ENCODE measurements at places on chromosomes 3 and 15.

GRCh38 chr3:32056559-32057290 lies 49.7 kb upstream of the GPD1L start:
- DNase-seq = no peak

GRCh38 chr3:139552632-139553365 lies 13.3 kb upstream of the RBP1 start:
- DNase-seq = no peak

DNA sequence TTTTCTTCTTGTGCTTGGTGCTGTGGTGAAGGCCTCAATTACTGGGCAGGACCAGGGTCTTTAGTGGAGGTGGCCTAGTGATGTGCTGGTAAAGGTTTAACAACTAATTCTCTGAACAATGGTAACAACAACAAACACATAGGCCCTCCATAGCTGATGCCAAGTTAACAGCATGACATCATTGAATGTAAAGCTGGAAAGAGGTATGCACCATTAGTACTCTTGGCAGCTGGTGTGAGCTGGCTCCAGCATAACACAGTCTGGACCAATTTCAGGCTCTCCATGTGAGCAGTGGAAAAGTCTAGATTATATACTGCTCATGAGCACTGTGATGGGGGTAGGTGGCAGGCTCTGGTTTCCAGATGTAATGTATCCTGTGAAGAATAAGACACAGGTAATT lies 61.8 kb downstream of the SLC7A14 start:
- DNase-seq = no peak

DNA sequence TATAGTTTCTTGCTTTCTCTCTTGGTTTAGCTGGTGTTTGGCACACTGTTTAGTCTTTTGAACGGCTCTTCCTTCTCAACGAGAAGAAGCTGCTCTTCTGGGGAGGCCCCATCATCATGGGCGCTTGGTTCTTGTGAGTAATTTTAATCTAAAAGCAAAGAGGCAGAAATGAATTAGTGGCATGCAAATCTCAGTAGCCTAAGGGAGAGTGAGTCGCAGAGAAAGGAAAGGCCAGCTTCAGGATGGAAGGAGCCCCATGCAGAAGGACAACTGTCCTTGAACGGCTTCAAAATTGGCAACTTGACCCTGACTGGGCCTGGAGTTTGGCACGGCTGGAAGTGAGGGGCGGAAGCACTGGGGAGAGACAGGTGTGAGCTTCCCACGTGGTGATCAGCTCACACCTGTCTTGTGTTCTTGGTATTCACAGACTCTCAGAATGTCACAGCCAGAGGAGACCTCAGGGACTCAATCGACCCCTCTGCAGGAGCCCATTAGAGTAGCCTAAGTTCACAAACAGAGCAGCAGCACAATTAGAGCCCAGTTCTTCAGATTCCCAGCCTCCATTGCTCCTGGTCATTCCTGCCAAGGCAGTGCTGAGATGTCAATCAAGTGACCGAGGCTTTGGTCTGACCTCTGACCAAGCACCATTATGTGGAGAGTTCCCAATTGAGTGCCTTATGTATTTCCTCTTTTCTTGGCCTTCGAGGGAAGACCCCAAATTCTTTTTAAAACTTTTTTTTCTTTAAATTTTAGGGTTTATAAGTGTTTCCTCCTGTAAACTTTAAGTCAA lies 41.3 kb upstream of the ETV5 start:
- no peak for DNase-seq

GRCh38 chr15:83250781-83251180 lies 33.7 kb downstream of the BNC1 start:
- DNase-seq = no peak

DNA sequence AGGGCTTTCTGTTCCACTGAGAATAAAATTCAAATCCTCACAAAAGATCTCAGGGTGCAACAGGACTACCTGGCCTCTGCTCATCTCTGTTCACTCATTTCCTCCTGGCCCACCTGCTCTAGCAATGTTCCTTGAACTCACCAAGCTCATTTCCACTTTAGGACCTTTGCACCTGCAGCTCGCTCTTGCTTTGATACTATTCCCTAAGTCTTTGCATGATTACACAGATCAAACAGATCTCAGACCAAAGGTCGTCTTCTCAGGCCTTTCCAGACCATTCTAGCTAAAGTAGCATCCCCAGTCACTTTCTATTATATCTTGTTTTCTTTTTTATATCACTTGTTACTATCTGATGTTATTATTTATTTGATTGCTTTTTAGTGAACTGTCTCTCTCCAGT lies 54.7 kb downstream of the B3GNT5 start:
- DNase-seq = no peak

GRCh38 chr3:184352149-184352785 lies 9.1 kb downstream of the CLCN2 start:
- DNase-seq = no peak

DNA sequence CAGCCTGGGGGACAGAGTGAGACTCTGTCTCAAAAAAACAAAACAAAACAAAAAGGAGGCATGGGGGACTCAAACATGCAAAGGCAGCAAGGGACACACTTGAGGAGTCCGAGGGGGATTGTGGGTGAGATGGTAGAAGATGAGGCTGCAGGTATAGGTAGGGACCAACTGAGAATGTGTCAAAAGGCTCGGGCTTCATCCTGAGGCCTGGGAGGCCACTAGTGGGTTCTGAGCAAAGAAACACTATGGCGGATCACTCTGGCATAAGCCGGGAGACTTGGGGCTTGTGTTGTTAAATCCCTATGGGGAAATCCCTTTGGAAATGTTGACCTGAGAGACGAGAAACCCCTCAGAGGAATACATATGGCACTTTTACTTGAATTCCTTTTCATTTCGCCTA lies 21.2 kb downstream of the ZNF710 start:
- DNase-seq = no peak

DNA sequence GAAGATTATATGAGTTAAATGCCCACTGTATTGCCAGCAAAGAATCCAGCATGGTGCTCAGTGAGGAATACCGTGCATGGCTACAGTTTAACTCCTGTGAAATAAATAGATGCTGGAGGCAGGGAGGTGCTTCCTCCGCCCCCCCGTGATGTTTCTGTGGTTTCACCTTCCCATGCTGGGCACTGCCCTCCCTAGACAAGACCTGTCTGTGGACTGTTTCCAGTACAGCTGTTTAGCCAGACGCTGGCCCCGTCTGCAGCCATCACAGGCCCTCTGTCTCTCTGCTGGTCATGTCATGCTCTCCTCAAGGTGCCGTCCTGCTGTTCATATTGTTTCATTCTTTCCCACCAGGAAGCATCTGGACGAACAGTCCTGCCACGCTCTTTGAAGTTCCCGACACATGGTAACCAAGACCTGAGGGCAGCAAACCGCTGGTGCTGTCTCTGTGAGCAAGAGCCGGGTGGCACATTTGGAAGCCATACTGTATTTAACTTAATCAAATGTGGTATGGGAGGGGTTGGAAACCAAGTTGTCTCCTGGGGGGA lies 31.4 kb downstream of the GOLGA8S start:
- no peak for DNase-seq

DNA sequence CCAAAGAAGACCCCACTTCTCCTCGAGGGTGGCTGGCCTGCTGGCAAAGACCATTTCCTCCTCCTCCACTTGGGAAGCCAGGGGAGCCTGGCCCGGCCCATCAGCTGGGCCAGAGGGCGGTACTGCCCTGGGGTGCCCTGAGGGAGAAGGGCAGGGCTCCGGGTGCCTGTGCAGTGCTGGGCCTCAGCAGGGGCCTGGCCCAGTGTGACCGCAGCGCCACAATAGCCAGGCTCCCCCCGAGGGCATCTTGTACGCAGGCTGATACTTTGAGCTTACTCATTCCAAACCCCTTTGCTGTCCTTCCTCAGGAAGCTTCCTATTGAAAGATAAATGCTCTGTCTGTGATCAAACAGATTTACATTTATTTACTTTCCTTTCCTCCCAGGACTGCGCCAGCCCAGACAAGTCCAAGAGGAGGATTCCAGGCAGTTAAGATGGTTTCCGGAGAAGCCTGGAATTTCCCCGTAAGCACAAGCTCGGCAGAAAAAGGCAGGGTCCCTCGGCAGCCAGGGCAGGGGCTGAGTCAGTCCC lies 240.1 kb downstream of the XXYLT1 start:
- no peak for DNase-seq

DNA sequence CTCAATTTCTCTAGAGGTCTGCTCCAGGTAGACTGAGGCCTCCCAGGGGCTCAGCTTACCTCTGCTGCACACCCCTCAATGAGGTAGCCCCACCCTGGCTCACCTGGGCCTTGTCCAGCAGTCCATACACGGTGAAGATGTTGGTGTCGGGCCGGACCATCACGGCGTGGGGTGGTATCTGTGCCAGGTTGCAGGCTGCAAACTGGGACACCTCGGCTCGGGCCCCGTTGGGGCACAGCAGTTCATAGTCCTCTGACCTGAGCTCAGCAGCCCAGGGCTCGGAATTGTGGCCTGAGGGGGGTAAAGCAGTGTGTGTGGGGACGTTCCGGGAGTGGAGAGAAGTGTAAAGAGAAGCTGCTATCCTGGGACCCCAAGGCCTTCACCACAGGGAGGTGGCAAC lies 23.2 kb downstream of the MELTF start:
- DNase-seq = no peak

GRCh38 chr15:33722005-33722672 lies 246.2 kb upstream of the CHRM5 start:
- DNase-seq = no peak

DNA sequence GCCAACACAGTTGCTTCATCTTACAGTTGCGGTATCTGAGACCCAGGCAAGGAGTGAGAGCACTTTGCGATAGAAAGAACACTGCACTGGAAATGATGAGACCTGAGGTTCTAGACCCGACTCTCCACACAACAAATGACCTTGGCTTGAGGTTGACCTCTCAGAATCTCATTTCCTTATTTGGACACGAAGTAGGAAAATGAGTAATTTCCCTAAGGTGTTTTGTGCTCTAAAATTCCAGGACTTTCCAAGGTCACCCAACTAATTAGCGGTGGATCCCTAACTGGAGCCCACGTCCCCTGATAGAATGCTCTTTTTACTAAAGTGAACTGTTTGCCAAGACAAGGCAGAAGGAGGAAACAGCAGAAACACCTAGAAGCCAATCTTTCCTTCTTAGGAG lies 26.7 kb upstream of the FBN1 start:
- DNase-seq = no peak

DNA sequence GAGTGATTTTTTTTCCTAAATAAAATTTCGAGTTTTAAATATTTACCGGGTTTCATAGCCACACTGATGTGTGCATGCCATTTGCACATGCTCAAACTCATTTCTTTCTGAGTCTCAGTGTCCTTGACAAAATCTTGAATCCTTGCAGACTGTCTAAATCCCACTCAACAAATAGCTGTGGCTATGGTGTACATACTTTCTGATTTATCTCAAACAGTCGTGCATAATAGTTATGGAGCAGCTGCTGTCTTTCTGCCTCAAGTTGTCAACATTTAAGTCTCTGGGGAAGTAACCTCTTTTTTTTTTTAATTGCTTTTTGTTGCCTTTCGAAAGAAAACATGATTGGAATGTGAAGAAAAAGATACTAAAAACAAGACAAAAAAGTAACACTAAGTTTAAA lies 52.8 kb upstream of the UTS2B start:
- DNase-seq = no peak

GRCh38 chr3:42595682-42596081 lies 4.8 kb upstream of the NKTR start:
- no peak for DNase-seq

DNA sequence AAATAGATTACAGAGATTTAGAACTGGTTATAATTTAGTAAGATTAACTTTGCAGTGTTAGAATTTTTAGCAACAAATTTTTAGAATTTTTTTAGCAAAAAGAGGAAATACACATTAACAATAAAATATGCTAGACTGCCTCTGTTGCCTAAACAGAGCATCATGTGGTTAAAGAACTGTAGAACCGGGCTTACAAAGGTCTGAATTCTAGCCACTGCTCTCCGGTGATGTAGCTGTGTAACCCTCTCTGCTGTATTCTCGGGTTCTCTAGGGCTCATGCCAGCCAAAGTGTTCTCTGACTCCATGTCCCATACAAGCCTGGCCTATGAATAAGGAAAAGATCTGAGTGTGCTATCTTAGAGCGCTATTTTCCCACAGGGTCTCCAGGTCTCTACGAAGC lies 2.9 kb upstream of the P2RY12 start:
- no peak for DNase-seq

- DNase-seq = no peak
Measured at GRCh38 chr3:182524711-182525401, 268.4 kb upstream of the ATP11B start.

DNA sequence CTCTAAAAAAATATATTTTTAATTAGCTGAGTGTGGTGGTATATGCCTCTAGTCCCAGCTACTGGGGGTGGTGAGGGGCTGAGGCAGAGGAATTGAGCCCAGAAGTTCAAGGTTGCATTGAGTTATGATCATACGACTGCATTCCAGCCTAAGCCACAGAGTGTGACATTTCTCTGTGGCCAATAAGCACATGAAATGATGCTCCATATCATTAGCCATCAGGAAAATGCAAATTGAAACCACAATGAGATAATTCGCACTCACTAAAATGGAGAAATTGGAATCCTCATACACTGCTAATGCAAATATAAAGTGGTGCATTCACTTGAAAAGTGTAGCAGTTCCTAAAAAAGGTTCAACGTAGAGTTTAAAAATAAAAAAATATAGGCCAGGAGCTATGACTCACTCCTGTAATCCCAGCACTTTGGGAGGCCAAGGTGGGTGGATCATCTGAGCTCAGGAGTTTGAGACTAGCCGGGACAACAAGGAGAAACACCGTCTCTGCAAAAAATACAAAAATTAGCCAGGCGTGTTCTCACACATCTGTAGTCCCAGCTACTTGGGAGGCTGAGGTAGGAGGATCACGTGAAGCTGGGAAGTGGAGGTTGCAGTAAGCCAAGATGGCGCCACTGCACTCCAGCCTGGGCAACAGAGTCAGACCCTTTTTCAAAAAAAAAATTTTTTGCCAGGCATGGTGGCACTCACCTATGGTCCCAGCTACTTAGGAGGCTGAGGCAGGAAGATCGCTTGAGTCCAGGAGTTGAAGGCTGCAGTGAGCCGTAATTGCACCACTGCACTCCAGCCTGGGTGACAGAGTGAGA lies 35.2 kb downstream of the IFT122 start:
- no peak for DNase-seq

DNA sequence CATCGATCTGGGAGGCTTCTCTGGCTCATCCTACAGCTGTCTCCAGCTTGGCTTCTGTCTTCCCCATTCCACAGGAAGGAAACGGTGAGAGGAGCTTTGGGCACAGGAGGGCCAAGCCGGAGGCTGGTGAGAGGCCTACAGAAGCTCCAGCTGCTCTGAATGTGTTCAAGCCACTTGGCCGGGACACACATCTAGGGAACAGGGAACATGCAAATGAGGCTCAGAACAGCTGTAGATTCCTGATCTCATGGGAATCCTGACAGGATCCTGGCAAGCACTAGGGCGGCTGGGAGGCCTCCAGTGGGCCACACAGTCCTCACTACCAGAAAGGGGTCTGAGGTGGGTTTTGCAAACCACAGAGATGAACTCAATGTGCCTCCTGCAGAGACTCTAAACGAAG lies 13.7 kb downstream of the SEMA5B start:
- no peak for DNase-seq

Measured in stimulated activated CD4-positive, alpha-beta T cell treated with anti-CD3 and anti-CD28 coated beads, Interleukin-1b, Interleukin-23, amount 100 ng/mL, for 1 hour (primary cell).